ENCODE measurements at places on chromosomes 3 and 15.
A peak's percentile ranks its signal among the peaks of the same experiment; 100 is the strongest.

- DNase-seq = no peak
Measured at GRCh38 chr3:42195879-42196330, 70.1 kb downstream of the CCK start.

- peak; percentile 11 for DNase-seq
Measured at GRCh38 chr3:128385080-128385832, 81.4 kb downstream of the DNAJB8 start.

- DNase-seq = peak; percentile 26
Measured at GRCh38 chr15:58396181-58396580, 35.6 kb upstream of the LIPC start.

- no peak for DNase-seq
Measured at GRCh38 chr3:177942911-177943310, 593.3 kb upstream of the KCNMB2 start.

- peak; percentile 6 for DNase-seq
Measured at GRCh38 chr15:44780608-44781007, 44.3 kb downstream of the TRIM69 start.

Data from astrocyte of the cerebellum (primary cell).